ENCODE measurements at places on chromosomes 12 and 14.

DNA sequence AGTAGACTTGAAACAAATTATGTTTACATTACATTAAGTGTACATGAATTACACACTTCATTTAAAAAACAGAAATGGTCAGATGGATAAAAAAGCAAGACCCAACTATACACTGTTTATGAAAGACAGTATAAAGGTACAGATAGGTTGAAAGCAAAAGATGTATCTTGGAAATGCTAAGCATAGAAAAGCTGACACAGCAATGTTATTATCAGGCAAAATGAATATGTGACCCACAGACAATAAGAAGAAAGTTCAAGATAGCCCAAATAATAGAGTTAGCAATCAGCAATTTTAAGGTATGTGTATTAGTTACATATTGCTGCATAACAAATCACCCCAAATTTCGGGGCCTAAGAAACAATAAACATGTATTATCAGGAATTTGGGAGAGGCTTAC, 153.5 kb downstream of the DHRS2 start:
- DNase-seq, result no peak

DNA sequence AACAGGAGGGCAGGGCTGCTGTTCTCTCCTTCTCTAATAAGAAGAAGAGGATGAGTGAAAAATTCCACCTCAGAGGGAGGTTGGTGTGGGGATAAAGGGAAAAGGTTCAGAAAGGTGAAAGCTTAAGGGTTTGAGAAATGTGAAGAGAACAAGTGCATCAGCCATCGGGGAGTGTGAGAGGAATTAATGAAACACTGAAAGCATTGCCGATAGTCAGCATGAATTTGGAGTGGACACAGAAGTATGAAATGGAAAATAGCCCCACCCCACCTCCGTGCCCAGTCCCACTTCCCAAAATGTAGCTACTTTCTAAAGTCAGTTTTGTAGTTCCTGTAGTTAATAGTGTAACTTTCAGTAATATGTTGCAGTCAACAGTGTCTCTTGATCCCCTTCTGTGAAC, 33.4 kb downstream of the DIP2B start:
- DNase-seq, result no peak

DNA sequence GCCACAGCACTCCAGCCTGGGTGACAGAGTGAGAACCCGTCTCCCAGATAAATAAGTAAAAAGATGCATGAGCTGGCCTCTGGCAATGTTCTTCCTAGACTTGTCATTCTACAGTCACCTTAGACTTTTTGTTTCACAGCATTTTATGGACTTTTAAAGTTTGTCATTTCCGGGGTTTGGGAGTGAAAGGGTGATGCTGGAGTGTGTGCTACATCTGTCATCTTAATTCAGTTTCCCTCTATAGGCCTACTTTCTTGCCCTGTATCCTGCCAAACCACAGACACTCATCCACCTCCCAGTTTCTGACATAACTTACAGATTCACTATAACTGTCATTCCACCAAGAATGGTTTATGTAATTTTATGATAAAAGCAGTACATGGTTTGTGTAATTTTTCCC, 166.7 kb upstream of the PARP11 start:
- DNase-seq, result no peak

DNA sequence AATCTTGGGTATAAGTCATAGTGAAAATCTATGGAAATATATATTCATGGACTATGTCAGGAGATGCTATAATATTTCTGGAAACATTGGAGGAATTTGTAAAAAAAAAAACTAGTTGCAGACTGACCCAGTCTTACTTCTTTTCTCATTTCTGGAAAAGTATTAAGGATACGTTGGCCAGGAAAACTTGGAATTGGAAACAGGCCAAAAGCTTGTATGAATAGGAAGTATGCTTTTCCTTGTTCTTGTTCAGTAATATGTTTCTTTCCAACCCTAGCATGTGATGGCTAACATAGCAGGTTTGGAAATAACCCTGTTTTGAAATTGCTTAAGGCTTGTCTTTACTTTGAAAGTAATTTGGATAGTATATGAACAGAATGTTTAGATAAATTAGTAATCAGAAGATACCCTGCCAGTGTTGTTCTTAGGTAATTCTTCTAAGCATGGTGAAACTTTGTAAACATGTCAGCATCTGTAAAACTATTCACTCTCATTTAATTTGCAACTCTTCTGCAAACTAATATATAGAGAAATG, 316.2 kb downstream of the NPAS3 start:
- no peak for DNase-seq

GRCh38 chr14:27184427-27184826, 586.6 kb upstream of the NOVA1 start:
- no peak for DNase-seq

DNA sequence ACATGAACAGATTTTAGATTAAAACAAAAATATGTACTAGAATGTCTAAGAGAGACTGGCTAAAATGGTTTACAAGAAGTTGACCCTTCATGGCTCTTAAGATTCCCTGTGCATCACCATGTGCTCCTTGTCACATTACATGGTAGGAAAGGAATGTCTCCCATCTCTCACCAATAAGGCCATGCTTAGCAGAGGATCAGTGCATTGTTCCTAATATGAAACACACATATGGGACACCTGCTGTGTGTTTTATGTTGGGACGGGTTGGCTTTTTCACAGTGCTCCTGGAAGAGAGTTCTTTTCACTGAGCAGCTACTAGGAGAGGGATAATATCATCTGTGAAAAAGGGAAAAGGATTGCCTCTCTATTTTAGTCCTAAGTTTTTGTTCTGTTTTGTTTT, 9.6 kb downstream of the PFKM start:
- no peak for DNase-seq

DNA sequence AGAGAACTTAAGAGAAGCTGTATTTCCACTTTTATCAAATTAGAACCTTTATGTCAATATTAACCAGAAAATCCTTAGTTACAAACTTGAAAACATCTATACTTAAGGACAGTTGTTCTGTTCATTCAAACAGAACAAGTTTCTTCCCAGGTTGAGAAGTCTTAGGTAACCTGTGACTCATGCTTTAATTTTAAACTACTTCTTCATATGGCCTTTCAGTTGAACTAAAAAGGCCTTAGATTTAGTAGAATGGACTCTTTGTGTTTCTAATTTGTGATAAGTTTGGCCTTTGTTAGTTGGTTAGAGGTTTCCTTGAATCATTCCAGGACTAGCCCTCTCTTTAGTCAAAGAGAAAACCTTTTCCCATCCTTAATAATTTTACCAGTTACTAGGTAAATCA, 274.2 kb downstream of the FUT8 start:
- no peak for DNase-seq

Data from cortex of kidney (tissue), 1 donor.